ENCODE measurements at places on chromosomes 16 and 17.
A peak's percentile ranks its signal among the peaks of the same experiment; 100 is the strongest.

DNA sequence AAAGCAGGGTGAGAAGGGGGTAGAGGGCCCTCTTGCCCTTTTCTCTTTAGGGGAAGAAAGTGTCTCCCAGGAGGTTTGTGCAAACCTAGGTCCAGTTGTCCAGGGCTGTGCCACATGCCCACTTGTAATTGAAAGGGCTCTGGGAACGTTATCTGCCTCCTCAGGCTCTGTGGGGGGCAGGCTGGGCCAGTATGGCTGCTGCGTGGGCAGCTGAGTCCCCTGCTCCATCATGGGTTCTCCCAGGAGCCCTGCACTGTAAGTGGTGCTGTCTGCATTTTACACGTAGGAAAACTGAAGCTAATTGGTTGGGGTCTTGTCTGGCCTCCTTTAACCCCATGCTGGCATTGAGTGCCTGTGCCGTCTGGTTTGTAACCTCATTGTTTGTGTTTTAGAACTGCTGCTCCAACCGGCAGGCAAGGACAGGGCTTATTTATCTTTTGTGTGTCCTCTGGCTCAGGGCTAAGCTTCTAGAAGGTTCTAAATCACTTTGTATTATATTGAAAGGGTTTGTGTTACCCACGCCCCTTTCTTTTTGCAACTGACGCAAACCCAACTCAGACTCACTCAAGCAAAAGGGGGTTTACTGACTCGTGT lies 117.7 kb upstream of the CIBAR2 start:
- DNase-seq: no peak

DNA sequence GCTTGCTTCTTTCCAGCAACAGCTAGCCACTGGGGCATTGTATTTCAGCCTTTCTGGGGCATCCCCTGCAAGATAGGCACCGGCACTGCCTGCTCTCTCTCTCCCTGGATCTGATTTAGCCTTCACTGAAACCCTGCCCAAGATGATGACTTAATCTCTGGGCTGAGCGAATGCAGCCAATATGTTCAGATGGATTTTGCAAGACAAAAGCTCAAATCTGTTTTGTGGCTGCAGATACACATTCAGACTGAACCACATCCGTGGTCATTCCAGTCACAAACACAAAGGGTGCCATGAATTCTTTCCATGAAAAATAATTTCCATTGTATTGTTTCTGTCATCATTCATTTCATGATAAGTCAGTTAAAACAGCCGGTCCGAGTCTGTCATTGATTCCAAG lies 24.2 kb downstream of the SOST start:
- DNase-seq: peak; percentile 94

GRCh38 chr17:80689129-80689619 lies 144.5 kb downstream of the RPTOR start:
- DNase-seq: no peak

GRCh38 chr17:29384901-29385300 lies 5.3 kb upstream of the TAOK1 start:
- DNase-seq: no peak

GRCh38 chr17:17191346-17191792 lies 14.8 kb downstream of the PLD6 start:
- DNase-seq: peak; percentile 83

GRCh38 chr16:75017670-75018525 lies 19.1 kb downstream of the ZNRF1 start:
- no peak for DNase-seq

DNA sequence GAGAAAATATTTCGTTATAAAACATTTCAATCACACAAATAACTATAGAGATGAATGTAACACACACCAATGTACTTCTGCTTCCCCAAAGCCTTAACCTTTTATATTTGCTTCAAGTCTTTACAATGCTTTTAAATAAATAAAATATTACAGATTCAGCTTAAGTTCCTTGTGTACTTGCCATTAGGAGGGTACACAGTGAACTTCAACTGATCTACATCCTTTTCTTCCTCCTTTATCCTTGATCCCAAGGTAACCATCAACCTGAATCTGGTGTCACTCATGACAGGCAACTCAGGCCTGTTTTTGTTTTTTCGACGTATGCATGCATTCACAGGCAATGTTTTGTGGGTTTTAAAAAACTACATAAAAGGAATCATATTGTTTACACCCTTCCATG lies 9.3 kb upstream of the AKAP1 start:
- no peak for DNase-seq

DNA sequence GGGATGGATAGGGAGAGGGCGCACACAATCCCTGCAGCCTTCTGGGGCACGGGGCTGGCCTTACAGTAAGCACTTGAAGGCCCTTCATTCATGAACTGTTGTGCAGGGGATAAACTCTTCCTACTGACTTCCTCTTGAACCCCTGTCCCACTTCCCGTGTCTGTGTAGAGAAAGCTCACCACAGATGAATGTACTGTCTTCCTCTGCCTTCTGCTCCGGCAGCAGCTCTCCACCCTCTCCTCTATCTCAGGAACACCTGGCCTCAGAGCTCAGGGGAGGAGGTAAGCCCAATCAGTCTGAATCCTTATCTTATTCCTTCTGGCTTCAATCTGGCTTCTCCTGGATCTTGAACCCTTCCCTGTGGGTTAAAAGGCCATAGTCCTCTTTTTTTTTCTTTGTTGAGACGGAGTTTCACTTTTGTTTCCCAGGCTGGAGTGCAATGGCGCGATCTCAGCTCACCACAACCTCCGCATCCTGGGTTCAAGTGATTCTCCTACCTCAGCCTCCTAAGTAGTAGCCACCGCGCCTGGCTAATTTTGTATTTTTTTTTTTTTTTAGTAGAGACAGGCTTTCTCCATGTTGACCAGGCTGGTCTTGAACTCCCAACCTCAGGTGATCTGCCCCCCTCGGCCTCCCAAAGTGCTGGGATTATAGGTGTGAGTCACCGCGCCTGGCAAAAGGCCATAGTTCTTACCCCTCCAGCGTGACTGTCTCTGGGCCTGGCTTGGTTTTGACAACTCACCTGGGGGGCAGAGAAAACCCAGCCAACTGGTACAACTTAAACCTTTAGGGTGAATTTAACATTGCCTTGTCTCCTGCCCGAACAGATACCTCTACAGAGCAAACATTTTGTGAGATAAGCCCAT lies 7.2 kb upstream of the SLC52A1 start:
- DNase-seq: no peak

GRCh38 chr17:41619036-41619926 lies 5.1 kb downstream of the KRT17 start:
- no peak for DNase-seq

GRCh38 chr16:68235108-68235886 lies 630 bp downstream of the ESRP2 start:
- no peak for DNase-seq

DNA sequence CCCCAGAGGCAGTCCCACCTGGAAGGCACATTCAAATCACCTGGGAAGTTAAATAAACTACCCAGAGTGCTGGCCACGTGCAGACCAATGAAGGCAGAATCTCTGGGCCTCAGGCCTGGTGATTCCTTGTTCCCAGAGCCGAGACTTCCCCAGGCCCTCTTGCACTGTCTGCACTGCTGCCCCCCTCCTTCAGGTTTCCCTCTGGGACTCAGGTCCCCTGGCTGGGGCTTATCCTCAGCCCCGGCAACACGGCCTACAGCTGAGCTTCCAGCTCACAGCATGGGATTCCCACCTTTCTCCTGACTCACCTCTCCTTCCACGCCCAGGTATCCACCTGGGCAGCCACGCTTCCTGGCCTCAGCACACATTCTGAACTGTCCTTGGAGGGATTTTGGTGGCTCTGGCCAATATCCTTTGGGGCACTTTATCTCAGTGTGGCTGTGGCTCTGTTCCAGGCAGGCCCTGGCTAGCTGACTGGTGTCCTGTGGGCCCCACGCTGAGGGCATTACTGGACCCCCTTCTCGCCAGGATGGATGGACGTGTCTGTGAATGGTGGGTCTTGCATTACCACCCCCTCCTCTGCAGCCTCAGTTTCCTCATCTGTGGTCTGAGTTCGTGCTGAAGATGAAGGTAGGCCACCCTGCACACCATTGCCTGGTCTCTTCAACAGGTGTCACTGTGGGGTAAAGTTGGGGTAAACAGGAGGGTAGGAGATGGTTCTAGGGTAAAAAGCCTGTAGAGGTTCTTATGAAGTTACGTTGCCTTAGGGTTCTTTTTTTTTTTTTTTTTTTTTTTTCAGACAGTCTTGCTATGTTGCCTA lies 165.7 kb downstream of the IRF8 start:
- DNase-seq: no peak

DNA sequence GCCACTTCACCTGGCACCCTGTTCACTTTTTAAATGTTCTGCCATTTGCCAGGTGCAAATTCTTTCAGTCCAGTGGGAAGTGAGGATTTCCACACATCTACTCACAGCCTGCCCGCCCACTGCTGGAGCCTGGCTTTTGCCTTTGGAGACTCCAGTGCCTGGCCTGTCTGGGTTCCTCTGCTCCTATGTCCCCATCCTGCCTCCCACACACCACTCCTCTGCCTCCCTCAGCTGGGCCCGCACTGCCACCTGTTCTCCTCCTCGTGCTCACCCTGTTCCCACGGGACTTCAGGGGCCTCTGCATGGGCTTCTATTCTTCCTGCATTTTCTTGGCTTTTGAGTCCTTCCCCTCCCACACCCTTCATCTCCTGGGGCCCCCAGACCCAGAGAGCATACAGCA lies 7.9 kb upstream of the NDRG4 start:
- no peak for DNase-seq

- DNase-seq: no peak
These were observed 9.5 kb upstream of the IGFBP4 start for GRCh38 chr17:40433551-40434415.

DNA sequence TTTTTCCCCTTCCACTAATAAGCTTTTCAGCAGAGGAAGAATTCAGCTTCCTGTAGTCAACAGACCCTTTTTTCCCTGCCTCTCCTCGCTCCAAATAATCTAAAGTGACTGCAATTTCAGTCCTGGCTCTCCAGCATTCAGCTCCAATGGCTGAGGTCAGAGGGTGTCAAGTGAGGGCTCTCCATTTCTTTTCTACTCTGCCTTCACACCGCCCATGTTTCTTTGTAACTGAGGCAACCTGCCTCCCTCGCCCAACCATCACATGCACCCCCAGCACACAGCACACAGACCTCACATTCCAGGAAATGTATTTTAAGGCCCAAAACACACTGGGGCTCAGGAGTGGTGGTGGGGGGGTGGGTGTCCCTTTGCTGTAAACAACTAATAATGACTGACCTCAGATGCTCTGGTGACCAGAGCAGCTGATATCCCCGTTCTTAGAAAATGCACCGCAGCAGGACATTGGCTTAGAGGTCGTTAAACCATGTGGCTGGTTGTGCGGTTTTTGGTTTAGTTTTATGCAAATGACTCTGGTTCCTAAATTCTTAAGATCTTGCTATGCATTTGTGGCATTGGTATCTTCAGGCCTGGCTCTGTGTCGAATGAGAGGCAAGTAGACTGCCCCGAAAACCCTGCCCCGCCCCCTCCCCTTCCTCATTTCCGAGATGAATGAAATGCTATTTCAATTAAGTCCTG lies 203.6 kb downstream of the ZFHX3 start:
- DNase-seq: no peak

- DNase-seq: peak; percentile 79
These were observed 20.3 kb upstream of the NFATC3 start for GRCh38 chr16:68064791-68065365.

GRCh38 chr16:27791404-27791719 lies 241.4 kb downstream of the KATNIP start:
- no peak for DNase-seq

DNA sequence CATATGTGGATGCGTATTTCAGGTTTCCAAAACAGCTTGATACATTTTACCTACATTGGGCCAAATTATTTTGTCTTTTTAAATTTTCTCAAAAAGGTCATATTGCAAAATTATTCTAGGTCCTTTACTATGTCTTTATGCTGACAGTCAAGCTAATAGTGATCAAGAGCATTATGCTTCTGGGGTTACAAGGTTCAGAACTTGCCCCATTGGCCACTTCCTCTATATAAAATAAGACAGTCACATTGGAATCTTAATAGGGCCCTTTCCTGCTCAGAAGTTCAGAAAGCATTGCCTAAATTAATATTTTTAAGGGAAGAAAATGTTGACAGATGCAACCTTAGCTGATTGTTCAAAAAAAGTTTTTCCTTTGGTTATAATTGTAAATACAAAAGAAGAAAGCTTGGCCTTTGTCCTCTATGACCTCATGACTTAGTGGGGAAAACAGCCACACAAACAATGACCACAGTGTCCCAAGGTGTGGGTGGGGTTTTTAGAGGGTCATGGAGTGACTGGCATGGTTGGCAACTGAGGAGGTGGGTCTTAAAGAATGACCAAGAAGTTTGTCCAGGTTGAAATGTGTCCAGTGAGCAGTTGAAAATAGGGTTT lies 11.8 kb upstream of the RAB11FIP4 start:
- DNase-seq: no peak

DNA sequence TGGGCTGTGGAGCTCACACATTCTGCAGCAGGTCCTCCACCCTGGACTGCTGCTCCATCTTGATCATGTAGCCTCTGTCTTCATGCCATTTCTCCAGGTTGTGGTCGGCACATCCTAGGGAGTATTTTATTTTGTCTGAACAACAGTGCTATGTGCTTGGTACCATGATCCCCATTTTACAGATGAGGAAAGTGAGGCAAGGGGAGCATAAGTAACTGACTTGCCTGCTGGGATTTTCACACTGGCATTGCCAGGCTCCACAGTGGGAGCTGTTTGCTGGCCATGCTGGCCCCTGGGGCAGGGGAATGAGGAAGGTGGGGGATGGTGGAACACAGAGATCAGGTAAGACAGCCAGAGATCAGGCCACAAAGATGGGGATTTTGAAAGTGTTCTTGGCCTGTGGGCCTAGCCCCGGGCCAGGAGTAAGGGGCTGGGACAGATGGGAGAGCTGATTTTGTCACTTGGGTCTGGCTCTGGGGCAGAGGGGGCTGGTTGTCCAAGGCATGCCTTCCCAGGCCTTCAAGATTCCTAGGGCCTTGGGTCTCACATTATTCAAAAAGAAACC lies 9.3 kb upstream of the ZNF500 start:
- DNase-seq: no peak

DNA sequence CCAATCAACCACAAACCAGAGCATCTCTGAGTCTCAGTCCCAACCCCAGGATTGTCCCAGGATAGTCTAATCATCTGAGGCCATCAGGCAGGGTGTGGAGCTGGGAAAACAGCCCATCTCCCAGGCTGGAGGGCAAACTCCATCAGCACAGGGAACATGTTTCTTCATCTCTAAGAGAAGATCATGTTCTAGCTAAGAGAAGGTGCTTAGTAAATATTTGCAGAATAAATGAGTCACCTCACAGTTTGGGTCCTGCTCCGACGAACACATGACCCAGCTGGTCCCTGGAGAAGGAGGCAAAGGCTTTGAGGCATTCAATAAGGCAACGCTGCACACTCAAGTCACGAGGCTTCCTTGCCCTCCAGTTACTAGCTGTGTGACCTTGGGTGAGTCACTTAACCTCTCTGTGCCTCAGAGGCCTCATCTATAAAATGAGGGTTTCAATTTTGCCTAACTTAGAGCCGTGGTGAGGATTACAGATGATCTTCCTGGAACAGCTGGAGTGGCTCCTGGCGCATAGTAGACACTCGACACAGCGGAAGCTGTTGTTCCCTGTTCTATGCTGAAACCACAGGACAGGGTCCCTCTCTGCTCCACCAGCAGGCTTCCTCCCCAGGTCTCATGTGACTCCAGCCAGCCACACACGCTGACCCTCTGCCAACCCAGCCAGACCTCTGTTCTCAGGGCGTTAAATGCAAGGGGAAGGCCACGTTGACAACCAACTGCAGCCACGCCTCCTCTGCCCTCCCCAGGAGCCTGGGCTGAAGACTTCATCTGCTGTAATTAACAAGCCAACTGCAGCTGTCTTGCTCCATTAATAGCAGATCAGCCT lies 10.3 kb upstream of the RPL38 start:
- no peak for DNase-seq

GRCh38 chr16:24204150-24204665 lies 51.9 kb upstream of the CACNG3 start:
- DNase-seq: no peak

- DNase-seq: no peak
These were observed 18.0 kb downstream of the PLCD3 start for GRCh38 chr17:45114117-45114932.

- no peak for DNase-seq
These were observed 3.7 kb downstream of the BAHCC1 start for GRCh38 chr17:81398832-81399411.
